ENCODE measurements at places on chromosomes 7 and 10. TPM values are rescaled to one million over a fixed set of nuclear protein-coding genes. Genes with fewer than 3 reads are reported as not detected.

DNA sequence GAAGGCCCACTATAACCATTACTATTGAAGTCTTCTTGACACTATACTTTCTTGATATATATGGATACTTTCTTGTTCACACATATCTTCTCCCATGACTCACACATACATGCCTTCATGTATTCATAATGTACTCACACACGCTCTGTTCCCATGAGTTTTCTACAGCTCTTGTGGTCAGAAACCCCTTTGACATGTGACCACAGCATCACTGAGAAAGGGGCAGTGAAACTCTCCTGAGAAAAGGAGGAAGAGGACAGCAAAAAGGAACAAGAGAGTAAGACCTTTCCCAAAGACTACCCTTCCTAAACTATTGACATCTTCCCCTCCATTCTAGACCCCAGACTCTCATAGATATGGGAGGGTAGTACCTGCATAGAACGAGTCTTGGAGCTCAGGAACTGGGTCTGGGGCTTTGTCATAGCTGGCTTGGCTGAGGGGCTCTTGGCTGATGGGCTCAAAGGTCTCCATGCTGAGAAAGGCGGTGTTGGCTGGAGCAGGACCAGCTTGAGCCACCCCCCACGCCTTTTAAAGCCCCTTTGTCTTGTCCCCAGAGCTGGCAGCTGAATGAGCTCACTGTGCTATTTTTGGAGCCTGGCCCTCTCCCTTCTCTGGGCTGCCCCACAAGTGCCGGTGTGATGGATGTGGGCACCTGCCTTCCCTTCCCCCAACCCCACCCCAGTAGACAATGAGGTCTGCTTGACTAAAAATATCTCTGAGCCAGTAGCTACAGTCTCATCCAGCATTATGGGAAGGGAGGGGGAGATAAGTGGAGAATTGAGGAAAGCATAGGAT lies 5.1 kb downstream of the SYNPO2L start:
- peak; percentile 80 for DNase-seq

C7orf57 gene
- total RNA-seq: not detected

GRCh38 chr7:150940431-150941102 lies 37.6 kb downstream of the KCNH2 start:
- DNase-seq: no peak

GRCh38 chr10:132172091-132173066 lies 14.4 kb upstream of the DPYSL4 start:
- peak; percentile 5 for DNase-seq

DNA sequence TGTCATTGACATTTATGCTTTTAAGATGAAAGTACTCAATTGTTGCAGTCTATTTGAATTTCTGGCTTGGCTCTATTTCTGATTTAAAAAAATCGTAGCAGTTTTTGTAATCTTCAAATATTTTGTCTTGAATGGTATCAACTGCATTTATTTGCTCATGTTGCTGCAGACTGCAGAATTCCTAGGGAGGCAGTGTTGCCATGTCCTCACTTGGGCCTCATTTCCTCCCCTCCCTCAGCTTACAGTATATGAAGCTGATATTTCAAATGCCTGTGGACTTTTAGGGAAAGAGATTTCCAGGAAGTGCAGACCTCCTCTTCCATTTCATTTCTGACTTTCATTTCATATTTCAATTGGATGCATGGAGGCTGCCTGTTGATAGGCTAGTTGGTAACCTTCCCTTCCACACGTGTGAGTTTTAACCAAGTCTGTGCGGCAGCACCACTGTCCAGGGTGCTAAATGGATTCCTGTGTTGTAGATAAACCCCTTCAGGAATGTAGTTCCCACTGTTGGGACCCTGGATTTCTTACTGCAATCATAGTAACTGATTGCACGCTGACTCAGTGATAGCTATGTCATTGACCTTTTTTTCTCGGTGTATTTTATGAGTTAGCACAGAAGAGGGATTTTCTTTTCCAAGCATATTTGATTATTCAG lies 17.5 kb downstream of the VPS50 start:
- DNase-seq: no peak

SORBS1 gene
- 703 TPM for total RNA-seq

- DNase-seq: no peak
Observed at GRCh38 chr7:111339006-111339405, 223.3 kb downstream of the IMMP2L start.

- DNase-seq: no peak
Observed at GRCh38 chr10:25666276-25666675, 267.8 kb upstream of the MYO3A start.

DNA sequence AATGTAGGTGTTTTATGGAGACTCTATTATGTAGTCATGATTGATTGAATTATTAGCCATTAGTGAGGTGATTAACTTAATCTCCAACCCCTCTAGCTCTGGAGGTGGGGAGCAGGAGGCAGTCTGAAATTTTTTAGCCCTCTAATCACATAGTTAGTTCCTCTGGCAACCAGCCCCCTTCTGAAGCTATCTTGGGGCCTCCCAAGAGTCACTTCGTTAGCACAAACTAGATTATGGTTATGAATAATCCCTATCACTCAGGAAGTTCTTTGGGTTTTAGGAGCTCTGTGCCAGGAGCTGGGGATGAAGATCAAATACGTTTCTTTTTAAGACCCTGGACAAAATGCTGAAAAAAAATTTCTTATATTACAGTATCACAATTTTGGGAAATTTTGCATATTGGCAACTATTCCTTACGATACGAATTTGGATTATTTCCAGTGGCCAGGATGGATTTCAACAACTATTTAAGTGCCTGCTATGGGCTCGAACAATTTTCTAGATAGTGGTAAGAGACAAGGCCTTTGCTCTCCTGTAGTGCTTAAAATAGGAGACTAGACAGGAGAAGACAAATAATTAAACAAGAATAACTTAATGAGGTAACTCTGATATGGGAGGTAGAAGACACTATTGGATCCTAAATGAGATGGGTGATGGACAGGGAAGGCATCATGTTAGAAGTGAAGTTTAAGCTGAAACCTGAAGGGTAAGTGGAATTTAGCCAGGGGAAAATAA lies 52.9 kb downstream of the BTAF1 start:
- DNase-seq: no peak

DNA sequence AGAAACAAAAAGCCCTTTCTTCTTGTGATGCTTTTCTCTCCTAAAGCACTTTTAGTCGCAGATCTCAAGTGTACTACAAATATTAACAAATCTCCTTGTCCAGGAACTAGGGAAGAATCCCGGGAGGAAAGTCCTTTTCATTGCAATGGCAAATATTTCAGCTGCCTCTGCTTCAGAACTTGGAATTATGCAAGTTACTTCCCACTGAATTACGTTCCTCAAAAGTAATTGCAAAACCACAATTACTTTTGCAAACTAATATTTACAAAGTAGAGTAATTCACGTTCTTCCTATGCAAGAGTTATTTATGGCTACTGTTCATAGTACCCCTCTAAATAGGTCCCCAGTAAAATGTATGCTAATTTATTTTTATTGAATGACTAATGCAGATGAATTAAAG lies 14.5 kb downstream of the PRKCQ start:
- DNase-seq: no peak

DNA sequence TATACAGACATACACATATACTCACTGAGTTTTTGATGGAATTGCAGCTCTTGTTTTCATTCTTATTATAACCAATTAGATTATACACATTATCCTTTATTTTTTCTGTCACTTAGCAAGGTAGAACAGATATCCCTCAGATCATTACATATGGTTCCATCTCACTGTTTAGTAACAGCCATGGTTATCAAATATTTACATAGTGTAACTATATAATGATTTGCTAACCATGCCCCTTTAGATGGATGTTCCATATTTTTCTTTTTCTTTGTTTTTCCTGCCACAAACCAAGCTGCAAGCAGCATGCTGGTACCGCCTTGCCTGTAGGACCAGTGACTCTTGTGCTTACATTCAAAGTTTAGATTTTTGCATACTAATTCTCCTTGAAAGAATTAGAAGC lies 163.4 kb upstream of the NFE2L3 start:
- DNase-seq: no peak

GRCh38 chr10:36778651-36779050 lies 346.7 kb upstream of the ANKRD30A start:
- no peak for DNase-seq

GRCh38 chr10:131134651-131135050 lies 176.9 kb downstream of the TCERG1L start:
- no peak for DNase-seq

DNA sequence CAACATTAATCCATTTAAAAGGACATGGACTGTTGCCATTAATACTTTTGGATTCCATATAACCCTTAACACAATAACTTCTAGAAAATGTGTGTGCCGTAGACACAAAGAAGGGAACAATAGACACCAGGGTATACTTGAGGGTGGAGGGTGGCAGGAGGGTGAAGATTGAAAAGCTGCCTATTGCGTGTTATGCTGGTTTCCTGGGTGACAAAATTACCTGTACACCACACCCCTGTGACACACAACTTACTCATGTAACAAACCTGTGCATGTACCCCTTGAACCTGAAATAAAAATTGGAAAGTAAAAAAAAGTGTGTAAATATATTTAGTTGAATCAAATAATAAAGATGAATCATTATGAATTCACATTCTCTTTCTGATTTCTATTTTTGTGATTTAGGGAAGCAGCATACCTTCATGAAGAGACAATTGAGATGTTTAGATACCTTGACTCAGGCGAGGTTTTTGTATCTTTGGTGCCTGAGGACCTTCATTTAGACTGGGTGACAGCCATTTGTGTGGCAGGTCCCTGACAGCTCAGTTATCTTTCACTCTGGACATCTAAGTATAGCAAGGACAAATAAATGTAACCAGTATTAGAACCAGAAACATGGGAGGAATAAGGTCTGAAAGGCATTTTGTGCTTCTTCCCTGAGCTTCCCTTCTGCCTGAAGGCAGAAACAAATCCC lies 28.7 kb downstream of the GIMAP8 start:
- DNase-seq: no peak

GRCh38 chr7:81469869-81470723 lies 299.8 kb downstream of the HGF start:
- peak; percentile 54 for DNase-seq

DNA sequence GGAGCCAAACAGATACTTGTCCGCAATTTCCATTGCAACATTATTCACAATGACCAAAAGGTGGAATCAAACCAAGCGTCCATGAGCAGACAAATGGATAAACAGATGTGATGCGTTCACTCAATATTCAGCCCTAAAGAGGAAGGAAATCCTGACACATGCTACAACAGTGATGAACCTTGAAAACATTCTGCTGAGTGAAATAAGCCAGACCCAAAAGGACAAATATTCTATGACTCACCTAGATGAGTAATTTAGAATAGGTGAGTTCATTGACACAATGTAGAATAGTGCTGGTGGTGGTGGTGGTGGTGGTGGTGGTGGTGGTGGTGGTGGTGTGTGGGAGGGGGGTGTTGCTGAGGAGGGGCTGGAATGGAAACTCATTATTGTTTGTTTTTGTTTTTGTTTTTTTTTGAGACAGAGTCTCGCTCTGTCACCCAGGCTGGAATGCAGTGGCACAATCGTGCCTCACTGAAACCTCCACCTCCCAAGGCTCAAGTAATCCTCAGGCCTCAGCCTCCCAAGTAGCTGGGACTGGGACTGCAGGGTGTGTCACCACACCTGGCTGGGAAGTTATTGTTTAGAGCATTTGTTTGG lies 28.6 kb downstream of the SMKR1 start:
- DNase-seq: no peak

GRCh38 chr10:102230264-102230860 lies 4.3 kb downstream of the ELOVL3 start:
- peak; percentile 63 for DNase-seq

GRCh38 chr10:54983255-54983654 lies 182.2 kb upstream of the PCDH15 start:
- no peak for DNase-seq

DNA sequence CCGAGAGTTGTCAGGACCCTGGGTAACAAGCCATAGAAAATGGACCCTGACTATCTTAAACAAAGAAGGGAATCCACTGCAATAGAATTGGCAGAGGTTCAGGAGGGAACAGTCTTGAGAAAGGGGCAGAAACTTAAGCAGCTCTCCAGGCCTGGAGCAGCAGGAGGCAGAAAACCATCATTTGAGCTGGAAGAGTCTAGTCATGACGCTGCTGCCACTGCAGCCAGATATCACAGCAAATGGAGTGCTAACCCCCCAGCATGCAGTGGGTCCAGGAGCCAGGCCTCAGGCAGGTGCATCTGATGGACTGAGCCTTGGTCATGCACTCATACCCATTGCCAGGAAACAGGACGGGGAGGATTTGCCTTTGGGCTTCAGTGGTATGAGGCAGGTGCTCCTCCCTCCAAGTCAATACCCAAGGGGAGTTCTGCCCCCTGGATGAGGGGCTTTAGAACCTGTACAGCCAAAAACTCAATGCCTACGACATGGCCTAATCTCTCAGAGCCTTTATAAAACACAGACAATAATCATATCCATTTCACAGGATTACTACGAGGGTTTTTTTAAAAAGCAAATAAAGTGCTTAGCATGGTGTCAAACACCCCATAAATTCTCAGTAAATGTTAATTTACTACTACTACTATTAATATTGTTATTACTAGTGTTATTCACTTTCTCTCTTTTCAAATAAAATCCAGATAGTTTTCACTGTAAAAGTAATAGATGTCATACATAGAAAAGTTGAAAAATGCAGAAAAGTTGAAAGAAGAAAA lies 30.7 kb downstream of the DUSP5 start:
- DNase-seq: no peak

DNA sequence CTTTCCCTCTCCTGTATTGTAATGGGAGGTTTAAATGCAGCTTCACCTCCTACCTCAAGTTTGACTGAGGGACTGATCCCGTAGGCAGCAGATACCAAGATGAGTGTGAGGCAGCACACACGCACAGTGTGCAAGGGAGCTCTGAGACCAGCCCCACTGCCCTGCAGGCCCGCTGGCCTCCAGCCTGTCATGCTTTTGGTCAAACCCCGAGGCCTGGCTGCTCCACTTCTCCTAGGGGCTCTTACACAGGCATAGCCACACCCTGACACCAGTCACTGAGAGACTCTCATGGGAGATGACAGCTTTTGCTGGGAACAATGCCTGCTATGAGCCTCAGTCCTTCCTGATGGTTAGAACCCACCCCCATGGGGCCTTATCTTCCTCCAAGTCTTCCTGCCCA lies 27.6 kb downstream of the DRGX start:
- no peak for DNase-seq

- no peak for DNase-seq
Observed at GRCh38 chr10:43083764-43084163, 6.9 kb downstream of the RET start.

- no peak for DNase-seq
Observed at GRCh38 chr7:105797652-105798051, 78.7 kb downstream of the ATXN7L1 start.

DNA sequence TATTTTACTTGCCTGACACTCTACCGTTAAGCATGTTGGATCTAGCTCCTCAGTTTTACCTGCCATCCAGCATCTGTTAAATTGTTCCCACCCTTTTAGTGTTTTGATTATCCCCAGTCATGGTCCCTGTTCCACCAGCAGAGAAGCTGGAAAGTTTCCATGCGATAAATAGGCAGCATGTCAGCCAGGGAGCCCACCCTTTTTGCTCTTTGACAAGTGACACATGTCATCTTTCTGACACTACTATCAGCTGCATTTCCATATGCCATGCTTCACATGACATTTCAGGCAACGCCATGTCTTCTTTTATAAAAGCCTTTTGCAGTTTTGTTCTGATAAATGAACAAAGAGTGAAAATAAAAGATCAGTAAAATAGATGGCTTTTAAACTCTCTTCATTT lies 310.8 kb downstream of the MAGI2 start:
- DNase-seq: no peak

OR2A42 gene
- not detected for total RNA-seq

GRCh38 chr7:114949231-114949630 lies 27.3 kb downstream of the MDFIC start:
- no peak for DNase-seq

AQP1 gene
- 323 TPM for total RNA-seq
